ENCODE measurements at places on chromosomes 16 and 17. TPM values are rescaled to one million over a fixed set of nuclear protein-coding genes. Genes with fewer than 3 reads are reported as not detected.

GRCh38 chr17:47808036-47808829 is 13.4 kb downstream of the OSBPL7 start:
- DNase-seq: no peak

GRCh38 chr16:81697616-81698309 is 81.3 kb upstream of the PLCG2 start:
- no peak for DNase-seq

DNA sequence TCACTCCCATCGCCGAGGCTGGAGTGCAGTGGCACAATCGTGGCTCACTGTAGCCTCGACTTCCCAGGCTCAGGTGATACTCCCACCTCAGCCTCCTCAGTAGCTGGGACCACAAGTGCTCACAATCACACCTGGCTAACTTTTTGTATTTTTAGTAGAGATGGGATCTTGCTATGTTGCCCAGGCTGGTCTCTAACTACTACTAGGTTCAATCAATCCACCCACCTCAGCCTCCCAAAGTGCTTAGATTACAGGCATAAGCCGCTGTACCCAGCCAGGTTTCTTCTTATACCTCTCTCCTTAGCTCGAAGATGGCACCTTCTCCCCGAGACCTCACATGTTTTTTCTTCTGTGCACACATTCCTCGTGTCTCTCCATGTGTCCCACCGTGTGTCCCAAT is 3.0 kb downstream of the TSPAN10 start:
- no peak for DNase-seq

- DNase-seq: no peak
Measured at GRCh38 chr17:56793957-56794356, 39.8 kb downstream of the C17orf67 start.

GRCh38 chr16:84476401-84476800 is 28.1 kb downstream of the MEAK7 start:
- no peak for DNase-seq

DNA sequence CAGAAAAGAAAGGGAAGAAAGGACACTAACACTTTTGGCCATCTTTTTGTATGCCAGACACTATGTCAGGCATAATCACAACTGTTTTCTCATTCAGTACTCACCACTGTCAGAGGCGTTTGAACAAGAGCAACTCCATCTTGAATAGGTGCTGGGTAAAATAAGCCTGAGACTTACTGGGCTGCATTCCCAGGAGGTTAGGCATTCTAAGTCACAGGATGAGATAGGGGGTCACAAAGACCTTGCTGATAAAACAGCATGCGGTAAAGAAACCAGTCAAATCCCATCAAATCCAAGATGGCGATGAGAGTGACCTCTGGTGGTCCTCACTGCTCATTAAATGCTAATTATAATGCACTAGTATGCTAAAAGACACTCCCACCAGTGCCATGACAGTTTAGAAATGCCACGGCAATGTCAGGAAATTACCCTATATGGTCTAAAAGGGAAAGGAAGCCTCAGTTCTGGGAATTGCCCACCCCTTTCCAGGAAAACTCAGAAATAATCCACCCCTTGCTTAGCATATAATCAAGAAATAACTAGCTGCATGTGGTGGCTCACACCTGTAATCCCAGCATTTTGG is 14.9 kb upstream of the LYRM9 start:
- no peak for DNase-seq

DNA sequence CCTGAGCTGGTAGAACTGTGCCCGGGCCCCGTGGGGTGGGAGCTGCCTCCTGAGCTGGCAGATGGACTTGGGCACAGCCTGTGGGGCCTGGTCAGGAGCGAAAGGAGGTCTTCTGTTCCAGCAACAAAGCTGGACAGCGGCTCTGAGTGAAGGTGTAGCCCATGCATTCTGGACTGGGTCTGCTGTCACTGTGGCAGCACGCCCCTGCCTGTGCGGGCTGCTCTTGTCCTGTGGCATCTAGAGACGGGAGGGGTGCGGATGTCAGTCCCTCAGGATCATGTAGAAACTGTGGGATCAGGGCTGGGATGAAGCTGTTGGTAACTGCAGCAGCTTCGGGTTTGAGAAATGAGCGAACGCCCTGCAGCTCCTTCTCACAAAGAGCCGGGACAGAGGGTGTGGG is 19.4 kb downstream of the BAIAP2 start:
- no peak for DNase-seq

DNA sequence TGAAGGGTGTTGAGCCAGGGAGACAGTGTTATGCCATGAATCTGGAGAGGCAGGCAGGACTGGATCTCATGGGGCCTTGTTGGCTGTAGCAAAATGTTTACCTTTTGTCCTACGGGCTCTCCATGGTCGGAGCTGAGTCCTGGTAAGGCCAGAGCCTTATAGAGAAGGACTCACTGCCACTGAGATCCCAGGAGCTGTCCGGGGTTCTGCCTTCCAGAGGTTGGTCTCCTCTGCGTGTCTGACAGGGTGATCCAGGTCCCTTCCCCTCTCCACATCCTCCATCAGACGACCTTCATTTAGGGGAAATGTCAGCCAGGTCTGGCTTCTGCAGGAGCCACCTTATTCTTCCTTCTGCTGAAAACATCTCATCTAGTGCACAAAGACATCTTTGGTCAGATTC is 285.2 kb upstream of the N4BP1 start:
- no peak for DNase-seq

DNA sequence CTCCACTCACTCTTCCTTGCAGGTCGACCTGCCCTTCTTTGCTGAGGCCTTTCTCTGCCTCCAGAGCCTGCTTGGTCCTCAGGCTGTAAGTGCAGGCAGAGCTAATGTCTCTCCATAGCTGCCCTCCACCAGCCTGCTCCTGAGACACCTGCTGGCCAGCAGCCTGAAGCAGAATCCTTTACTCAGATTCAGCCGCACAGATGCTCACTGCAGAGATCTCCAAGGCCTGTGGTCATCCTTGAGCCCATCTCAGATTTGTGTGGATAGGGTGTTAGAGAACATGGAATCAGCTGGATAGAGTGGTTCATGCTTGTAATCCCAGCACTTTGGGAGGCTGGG is 11.5 kb downstream of the DEXI start:
- no peak for DNase-seq

DNA sequence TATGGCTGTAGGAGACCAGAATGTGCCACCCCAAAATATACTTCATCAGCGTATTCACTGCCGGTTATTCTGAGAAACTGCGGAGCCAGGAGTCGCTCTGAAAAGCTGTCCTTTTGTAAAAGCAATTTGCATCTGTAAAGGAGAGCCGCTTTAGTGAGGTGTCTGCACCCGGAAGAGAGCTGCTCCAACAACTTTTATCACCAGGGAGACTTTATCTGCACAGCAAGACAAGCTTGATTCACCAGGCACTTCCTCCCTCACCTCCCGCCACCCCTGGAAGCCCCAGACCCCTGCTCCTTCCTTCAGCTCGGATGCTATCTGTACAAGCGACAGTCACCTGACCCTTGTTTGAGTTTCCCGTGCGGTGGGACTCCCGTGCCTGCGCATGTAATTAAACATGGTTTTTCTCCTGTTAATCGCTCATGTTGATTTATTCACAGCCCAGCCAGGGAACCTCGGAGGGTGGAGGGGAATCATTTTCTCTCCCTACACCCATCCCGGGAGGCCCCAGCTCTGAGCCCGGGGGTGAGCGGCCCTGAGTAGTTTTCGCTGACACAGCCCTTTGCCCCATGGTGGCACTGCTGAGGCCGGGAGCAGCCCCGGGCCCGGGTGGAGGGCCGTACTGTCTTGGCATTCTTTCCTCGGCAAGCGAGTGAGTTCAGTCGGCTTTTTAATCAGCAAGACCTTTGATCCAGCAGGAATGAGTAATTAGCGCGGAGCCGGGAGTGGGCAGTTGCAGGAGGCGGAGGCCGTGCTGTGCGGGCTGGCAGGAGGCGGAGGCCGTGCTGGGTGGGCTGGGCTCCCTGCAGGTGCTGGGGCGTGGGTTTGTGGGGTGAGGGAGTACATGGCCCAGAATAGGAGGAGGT is 222.7 kb upstream of the CIBAR2 start:
- DNase-seq: no peak

- DNase-seq: no peak
Measured at GRCh38 chr16:75081179-75081859, 35.3 kb downstream of the LDHD start.

DNA sequence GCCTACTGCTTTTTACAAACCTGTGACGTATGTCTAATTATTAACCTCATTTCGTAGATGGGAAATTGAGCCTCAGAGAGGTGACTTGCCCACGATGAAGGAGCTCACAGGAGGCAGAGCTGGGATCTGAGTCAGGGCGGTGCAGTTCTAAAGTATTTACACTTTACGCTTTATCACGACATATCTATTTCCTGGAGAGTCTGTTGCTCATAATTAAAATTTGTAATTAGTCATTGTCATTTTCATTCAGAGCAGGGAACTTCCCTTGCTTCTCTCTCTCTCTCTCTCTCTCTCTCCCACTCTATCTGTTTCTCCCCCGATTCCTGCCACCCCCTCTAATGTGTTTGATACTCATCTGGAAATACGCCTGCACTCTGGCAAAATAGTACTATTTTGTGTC is 5.9 kb downstream of the SLC5A11 start:
- DNase-seq: no peak

Gene EPN3
- total RNA-seq: not detected

DNA sequence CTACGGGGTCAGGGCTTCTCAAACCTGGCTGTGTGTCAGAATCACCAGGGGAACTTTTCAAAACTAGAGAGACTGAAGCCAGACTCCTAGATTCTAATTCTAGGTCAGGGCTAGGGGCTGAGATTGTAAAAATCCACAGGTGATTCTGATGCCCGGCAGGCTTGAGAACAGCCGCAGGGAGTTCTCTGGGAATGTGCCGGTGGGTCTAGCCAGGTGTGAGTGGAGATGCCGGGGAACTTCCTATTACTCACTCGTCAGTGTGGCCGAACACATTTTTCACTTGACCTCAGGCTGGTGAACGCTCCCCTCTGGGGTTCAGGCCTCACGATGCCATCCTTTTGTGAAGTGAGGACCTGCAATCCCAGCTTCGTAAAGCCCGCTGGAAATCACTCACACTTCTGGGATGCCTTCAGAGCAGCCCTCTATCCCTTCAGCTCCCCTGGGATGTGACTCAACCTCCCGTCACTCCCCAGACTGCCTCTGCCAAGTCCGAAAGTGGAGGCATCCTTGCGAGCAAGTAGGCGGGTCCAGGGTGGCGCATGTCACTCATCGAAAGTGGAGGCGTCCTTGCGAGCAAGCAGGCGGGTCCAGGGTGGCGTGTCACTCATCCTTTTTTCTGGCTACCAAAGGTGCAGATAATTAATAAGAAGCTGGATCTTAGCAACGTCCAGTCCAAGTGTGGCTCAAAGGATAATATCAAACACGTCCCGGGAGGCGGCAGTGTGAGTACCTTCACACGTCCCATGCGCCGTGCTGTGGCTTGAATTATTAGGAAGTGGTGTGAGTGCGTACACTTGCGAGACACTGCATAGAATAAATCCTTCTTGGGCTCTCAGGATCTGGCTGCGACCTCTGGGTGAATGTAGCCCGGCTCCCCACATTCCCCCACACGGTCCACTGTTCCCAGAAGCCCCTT is 10.9 kb downstream of the STH start:
- DNase-seq: no peak

DNA sequence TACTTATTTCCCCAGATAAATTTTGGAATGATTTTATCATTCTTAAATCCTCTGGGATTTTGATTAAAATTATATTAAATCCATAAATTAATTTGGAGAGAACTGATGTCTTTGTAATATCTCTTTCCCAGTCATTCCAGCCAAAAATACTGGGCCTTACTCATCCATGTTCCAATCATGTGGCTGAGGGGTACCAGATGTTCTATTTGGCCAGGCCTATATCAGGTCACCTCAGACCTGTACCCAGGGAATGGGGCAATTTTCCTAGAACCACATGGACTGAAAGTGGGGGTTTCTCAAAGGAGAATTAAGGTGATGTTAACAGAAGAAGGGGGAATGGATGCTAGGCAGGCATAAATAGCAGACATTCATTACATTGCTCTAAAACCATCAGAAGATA is 7.5 kb downstream of the SNTB2 start:
- DNase-seq: no peak

GRCh38 chr17:36877771-36878170 is 59.5 kb upstream of the LHX1 start:
- no peak for DNase-seq

DNA sequence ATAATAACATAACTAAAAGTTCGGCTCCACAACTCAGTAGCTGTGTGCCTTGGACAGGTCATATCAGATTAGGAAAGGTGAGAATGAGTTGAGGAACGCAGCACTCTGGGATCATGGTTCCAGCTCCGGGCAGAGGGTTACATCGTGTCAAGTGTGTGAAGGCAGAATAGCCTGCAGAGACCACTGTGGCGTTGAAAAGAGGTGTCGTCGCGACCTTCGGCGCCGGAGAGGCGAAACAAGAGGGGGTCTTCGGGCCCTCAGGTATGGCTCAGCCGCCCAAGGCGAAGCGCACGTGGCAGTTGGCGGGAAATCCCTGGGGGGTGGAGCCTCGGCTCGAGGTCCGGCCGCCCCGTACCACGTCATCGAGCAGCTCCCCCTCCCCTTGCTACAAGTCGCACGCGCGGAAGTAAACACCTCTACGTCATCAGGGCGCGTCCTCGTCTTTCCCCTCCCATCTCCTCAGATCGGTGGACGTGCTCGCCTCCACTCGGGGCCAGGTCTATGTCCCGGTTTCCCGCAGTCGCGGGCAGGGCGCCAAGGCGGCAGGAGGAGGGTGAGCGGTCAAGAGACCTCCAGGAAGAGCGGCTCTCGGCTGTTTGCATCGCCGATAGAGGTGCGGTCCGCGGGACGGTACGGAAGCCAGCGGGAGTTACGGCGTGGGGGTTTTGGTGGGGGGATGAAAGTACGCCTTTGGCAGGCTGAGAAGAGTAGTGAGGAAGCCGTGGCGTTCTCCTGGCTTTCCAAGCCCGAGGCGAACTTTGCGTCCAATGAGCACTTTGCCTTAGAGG is at the start of gene DHX40:
DHX40 (plus strand) TSS at position 440 of the 788 bp plus-strand sequence; CDS start at position 502, 62 bp downstream.
- peak; percentile 97 for DNase-seq

Gene CXCL16
- total RNA-seq: 7.3 TPM

Gene KIAA0513
- 2.9 TPM for total RNA-seq

DNA sequence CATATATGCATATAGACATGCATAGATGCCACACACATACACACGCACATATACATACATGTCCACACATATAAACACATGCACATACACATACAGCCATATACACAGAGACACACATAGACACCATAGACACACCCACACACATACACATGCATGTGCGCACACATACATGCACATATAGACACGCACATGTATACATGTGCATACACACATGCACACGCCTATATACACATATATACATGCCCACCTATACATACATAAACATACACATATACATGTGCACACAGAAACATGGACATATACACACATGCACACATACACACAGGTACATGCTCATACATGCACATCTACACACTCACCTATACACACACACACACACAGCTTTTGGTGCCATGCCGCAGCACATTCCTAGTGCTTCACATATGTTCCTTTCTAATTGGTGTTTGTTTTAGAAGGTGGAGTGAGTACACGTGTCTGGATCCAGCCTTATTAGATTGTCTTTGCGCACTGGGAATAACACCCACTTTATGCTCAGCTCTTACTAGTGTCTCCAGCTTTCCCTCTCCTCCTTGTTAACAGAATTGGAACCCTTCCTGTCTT is 198.0 kb downstream of the RPTOR start:
- no peak for DNase-seq

Gene WNT9B
- not detected for total RNA-seq

All from H4 (cell line).